ENCODE measurements at places on chromosomes 4 and X. TPM values are rescaled to one million over a fixed set of nuclear protein-coding genes. Genes with fewer than 3 reads are reported as not detected.
A peak's percentile ranks its signal among the peaks of the same experiment; 100 is the strongest.

SLC10A6 gene
- not detected for total RNA-seq

DNA sequence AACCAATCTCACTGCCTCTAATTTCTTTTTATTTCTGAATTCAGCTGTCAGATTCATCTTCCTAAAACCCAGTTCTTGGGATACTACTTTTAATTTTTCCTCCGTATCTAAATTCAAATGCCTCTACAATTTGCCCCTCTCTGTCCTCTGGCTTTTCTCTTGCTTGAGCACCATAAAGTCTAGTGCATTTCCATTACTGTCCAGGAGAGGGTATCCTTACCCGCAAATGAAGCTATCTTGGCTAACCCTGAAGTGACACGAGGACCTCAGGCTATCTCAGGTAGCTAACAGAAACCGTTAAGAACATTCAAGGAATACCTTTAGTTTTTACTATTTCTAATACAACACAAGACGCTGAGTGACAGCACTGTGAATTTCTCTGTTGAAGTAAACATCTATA is 49.4 kb upstream of the PRR32 start:
- DNase-seq: no peak
- no peaks in the 10 kb centered on the region for H3K4me1 ChIP-seq
- H3K4me3 ChIP-seq: no peak overlapping the region
- H3K36me3 ChIP-seq: no peaks in the 10 kb centered on the region

MAGEA2B gene
- not detected for total RNA-seq

- no peaks in the 10 kb centered on the region for H3K27me3 ChIP-seq
- no peaks in the 10 kb centered on the region for H3K36me3 ChIP-seq
- H3K4me3 ChIP-seq: no peak overlapping the region
- H3K27ac ChIP-seq: no peak overlapping the region
These were observed 185.7 kb upstream of the NWD2 start for GRCh38 chr4:37058826-37059225.

DNA sequence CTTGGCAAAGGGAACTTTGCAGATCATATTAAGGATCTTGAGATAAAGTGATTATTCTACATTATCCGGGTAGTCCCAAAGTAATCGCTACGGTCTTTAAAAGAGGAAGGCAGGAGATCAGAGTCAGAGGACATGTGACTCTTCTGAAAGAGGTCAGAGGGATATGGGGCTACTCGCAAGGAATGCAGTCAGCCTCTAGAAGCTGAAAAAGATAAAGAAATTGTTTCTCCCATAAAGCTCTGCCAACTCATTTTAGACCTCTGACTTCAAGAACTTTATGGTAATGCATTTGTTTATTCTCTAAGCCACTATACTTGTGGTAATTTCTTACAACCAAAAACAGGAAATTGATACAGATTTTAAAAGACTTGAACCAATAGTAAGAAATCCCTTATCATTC is 48.6 kb downstream of the NPY5R start:
- peaks cover 4% of the 10 kb centered on the region for H3K4me1 ChIP-seq
- H3K36me3 ChIP-seq: no peaks in the 10 kb centered on the region
- H3K27ac ChIP-seq: no peak overlapping the region
- H3K4me3 ChIP-seq: no peak overlapping the region
- H3K27me3 ChIP-seq: peaks cover 3% of the 10 kb centered on the region

DNA sequence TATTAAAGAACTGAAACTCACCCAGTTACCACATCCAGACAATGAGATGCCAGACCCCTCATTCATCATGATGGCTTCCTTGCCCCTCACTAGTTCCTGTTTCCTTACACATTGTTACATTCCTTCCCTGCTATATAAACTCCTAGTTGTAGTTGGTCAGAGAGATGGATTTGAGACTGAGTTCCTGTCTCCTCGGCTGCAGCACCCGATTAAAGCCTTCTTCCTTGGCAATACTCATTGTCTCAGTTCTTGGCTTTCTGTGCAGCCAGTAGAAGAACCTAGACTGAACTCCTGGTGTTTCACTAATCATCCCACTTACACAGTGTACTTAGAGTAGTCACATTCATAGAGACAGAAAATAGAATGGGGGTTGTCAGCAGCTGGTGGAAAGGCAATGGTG is 324.7 kb downstream of the TRIML1 start:
- H3K4me3 ChIP-seq: no peak overlapping the region
- H3K27ac ChIP-seq: no peak overlapping the region

GC gene
- total RNA-seq: not detected

- no peaks in the 10 kb centered on the region for H3K27me3 ChIP-seq
- H3K4me3 ChIP-seq: no peak overlapping the region
- H3K36me3 ChIP-seq: no peaks in the 10 kb centered on the region
- DNase-seq: no peak
- no peaks in the 10 kb centered on the region for H3K4me1 ChIP-seq
- H3K27ac ChIP-seq: no peak overlapping the region
These were observed 69.0 kb downstream of the STAG2 start for GRCh38 chrX:124030520-124030919.

CSTF2 gene
- total RNA-seq: 14.7 TPM

EGF gene
- total RNA-seq: not detected

ZMAT1 gene
- 40.0 TPM for total RNA-seq

CDX4 gene
- not detected for total RNA-seq

IL1RAPL1 gene
- not detected for total RNA-seq

GRCh38 chr4:57114973-57115372 is 4.8 kb upstream of the IGFBP7 start:
- no peak for DNase-seq
- no peak overlapping the region for H3K27ac ChIP-seq
- H3K36me3 ChIP-seq: no peaks in the 10 kb centered on the region

MAGEE1 gene
- total RNA-seq: 10.5 TPM

DNA sequence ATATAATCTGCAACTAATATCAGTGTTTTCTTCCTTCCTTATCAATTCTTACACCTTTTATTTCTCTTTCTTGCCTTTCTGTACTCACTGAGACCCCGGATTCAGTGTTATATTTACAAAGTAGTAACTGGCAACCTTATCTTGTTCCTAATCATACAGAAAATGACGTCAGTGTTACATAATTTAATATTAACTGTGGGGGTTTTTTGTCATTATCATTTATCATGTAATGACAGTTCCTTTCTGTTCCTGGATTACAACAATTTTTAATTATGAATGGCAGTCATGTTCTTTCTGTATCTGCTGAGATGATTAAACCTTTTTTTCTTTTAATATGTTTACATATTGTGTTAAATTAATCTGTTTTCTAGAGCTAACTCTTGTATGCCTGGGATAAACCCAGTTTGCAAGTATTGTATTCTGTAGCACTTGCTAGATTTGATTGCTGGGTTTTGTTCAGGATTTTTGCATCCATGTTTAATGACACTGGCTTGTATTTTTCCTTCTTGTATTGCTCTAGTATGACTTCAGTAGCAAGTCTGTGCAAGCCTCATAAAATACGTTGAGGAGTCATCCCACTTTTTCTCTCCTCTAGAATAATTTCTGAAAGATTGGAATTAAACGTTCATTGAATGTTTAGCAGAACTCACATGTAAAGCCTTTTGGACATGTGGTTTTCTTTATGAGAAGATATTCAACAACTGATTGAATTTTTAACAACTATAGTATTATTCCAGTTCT is 10.4 kb upstream of the HSPA4L start:
- no peak overlapping the region for H3K4me3 ChIP-seq
- no peaks in the 10 kb centered on the region for H3K36me3 ChIP-seq
- H3K27me3 ChIP-seq: peaks cover 4% of the 10 kb centered on the region
- H3K4me1 ChIP-seq: no peaks in the 10 kb centered on the region

DNA sequence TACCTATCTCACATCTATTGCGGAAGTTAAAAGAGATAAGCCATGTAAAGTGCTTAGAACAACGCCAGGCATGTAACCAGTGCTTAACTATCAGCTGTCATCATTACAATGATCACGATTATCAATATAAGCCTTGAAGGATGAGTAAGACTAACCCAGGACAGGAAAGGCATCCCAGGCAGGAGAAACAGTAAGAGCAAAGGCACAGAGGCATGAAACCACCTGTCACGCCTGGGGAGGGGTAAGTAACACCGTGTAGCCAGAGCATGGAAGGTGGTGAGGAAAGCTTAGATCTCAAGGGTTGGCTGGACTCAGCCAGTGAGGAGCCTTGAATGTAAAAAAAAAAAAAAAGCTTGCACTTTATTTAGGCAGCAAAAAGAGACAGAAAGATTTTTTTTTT is 71.7 kb upstream of the NOCT start:
- H3K36me3 ChIP-seq: no peaks in the 10 kb centered on the region
- no peaks in the 10 kb centered on the region for H3K4me1 ChIP-seq
- H3K27ac ChIP-seq: no peak overlapping the region
- DNase-seq: no peak

GRCh38 chrX:72408885-72409284 is 103.2 kb upstream of the CITED1 start:
- no peak overlapping the region for H3K4me3 ChIP-seq
- no peaks in the 10 kb centered on the region for H3K36me3 ChIP-seq
- H3K27me3 ChIP-seq: no peaks in the 10 kb centered on the region
- DNase-seq: no peak

DNA sequence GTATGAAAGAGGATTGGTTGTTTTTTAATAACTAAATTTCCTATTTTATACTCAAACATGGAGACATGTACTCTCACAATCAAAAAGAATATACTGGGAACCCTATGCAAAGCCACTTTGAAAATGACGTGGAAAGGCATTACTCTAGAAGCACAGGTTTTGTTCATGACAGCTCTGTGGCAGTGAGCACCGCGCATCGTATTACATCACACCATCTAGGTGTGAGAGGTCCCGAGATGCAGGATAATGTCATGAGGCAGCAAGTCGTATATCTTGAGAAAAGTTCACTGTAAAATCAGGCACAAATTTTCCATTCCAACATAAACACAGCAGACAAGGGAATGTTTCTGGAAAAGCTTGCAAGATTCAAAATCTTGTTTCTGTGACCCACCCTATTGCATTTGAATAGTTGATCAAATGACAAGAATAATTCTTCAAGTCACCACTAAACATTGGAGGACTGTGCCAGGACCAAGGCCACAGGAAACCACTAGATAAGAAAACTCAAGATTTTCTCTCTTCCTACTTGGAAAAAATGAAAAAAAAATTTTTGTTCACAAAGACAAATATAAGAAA is 127.6 kb downstream of the LDB2 start:
- no peaks in the 10 kb centered on the region for H3K27me3 ChIP-seq
- no peaks in the 10 kb centered on the region for H3K4me1 ChIP-seq
- no peaks in the 10 kb centered on the region for H3K36me3 ChIP-seq
- no peak for DNase-seq

COL4A6 gene
- not detected for total RNA-seq

DNA sequence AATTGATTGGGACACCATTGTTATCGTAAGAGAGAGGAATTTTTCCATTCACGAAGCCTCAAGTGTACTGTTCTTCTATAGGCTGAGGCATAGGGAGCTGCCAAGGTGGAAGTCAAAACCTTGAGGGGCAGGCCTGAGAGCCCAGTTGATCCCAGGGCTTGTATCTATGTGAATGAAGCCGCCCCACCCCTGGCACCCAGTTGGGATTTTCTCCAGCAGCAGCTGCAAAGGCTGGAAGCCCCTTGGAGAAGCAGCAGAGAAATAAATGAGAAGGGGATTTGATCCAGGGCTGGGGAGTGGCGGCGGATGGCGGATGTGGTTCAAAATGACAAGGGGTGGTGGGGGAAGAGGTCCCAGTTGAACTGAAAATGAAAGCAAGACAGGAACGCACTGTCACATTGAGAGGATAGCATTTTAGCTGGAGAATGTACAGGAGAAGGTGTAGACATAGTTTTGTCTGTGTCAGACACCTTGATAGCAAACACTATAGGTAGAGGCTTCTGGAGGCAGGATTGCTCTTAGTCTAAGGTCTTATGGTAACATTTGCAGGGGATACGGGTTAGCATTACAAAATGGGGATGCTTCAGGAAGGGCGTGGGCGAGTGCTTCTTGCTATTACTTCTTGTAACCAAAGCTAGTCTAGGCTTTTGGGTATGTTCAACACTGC is 32.6 kb downstream of the DOCK11 start:
- peak overlapping the region; percentile 53 for H3K4me3 ChIP-seq
- peak overlapping the region; percentile 78 for H3K27ac ChIP-seq
- H3K4me1 ChIP-seq: peaks cover 85% of the 10 kb centered on the region
- no peaks in the 10 kb centered on the region for H3K27me3 ChIP-seq

DNA sequence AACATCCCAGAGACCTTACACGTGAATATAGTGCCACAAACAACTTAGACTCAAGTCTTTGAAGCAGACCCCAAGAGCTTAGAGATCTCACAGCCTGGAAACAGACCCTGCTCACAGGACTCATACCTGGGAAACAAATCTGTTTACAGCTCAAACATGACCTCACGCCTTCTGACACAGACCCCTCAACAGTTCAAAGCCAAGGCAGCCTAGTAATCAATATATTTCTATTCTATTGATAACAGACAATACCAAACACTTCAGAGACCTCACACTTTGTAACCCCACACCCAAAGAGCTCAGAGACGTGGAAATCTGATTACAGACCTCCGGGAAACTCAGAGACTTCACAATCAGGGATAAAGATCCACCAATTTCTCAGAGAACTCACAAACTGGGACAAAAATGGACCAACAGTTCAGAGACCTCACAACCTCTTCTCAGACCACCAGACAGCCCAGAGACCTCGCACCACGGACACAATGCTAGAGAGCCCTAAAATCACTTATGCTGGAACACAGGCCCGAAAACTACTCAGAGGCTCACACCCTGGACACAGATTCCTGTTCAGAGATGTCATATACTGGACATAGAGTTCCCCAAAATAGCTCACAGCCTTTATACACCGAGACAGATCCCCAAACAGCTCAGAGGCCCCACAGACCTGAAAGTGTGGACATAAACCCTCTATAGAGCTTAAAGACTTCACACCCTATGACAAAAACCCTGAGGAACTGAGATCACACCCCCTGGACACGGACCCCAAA is 14.8 kb downstream of the SUV39H1 start:
- H3K27me3 ChIP-seq: no peaks in the 10 kb centered on the region
- peaks cover 70% of the 10 kb centered on the region for H3K4me1 ChIP-seq
- no peak overlapping the region for H3K4me3 ChIP-seq
- H3K27ac ChIP-seq: peak overlapping the region; percentile 59
- DNase-seq: no peak

GRCh38 chr4:155690044-155690837 is 23.6 kb downstream of the GUCY1A1 start:
- H3K36me3 ChIP-seq: no peaks in the 10 kb centered on the region
- DNase-seq: no peak
- H3K27ac ChIP-seq: no peak overlapping the region
- no peak overlapping the region for H3K4me3 ChIP-seq

DNA sequence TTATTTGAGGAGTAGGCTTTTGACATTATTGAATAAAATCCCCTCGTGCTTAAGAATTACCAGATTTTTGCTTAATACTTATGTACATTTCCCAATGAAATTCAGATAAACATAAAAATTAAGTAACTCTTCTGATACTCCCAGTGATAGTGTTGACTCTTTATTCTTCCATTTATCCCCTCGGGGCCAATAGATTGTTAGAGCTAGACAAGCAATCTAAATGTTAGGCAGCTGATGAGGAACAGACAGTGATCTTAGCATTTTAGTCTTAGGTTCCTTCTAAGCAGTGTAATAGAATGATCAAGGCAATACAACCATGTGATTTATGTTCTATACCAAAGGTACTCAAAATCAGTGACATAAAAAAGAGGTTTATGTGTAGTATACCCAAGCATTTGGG is 68.7 kb downstream of the USP9X start:
- peaks cover 33% of the 10 kb centered on the region for H3K36me3 ChIP-seq
- DNase-seq: no peak
- no peaks in the 10 kb centered on the region for H3K4me1 ChIP-seq
- H3K27ac ChIP-seq: no peak overlapping the region
- no peaks in the 10 kb centered on the region for H3K27me3 ChIP-seq

Measured in CD4-positive, alpha-beta memory T cell (primary cell).